ENCODE measurements at places on chromosomes 16 and 17.

GRCh38 chr17:61238455-61238933 lies 161.1 kb upstream of the TBX2 start:
- DNase-seq = no peak

DNA sequence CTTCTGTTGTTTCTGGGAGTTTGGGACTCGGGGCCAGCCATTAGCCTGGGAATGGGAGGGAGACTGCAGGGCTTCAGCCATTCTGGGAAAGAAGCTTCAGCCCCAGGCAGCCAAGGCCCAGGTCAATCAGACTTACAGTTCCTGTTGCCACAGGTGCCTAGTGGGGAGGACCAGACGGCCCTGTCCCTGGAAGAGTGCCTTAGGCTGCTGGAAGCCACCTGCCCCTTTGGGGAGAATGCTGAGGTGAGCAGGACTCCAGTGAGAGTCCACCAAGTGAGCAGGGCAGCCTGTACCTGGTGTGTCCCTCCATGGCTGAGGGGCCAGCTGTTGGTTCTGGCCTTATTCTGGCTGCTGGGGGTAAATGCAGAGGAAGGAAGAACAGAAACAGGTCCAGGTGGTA lies 8.7 kb downstream of the NFE2L1 start:
- DNase-seq = no peak

- DNase-seq = no peak
Measured at GRCh38 chr16:9457215-9457614, 365.8 kb downstream of the HAPSTR1 start.

- no peak for DNase-seq
Measured at GRCh38 chr16:57479205-57479975, 6.9 kb downstream of the DOK4 start.

- DNase-seq = no peak
Measured at GRCh38 chr16:86195863-86196630, 297.1 kb downstream of the IRF8 start.

DNA sequence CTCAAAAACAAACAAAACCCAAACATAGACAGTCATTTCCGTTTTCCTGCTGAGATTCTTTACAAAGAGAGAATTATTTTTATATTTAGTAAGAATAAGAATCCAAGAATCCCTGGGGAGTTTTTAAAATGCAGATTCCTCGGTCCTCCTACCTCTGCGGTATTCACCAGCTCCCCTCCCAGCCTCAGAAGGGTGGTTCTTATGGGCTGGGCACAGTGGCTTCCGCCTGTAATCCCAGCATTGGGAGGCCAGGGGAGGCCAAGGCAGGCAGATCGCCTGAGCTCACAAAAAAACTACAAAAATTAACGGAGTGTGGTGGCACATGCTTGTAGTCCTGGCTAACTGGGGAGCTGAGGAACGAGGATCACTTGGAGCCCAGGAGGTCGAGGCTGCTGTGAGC lies 26.7 kb upstream of the USP7 start:
- no peak for DNase-seq

- DNase-seq = no peak
Measured at GRCh38 chr16:86222547-86222946, 287.8 kb upstream of the FOXF1 start.
